ENCODE measurements at places on chromosomes 13 and 19.

GRCh38 chr13:39836038-39836437, 180.6 kb downstream of the COG6 start:
- DNase-seq = no peak

- DNase-seq = no peak
Observed at GRCh38 chr13:48578516-48579164, 45.8 kb upstream of the RCBTB2 start.

DNA sequence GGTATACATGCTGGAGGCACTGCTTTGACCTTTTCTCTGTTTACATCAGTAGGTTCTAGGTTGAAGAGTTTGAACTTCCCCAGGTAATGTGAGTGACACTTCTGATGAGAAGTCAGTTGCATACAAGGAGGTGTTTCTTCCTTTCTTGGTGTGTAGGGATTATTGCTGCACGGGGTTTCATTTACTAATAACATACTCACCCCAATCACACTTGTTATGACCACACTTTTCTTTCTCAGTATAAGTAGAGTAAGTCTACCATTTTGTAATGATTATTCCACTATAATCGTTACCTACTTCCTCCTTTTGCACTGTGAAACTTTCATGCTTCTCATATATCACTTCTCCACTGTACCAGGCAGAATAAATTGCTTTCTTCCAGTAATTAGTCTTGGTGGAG, 138.0 kb downstream of the TNFSF13B start:
- no peak for DNase-seq

DNA sequence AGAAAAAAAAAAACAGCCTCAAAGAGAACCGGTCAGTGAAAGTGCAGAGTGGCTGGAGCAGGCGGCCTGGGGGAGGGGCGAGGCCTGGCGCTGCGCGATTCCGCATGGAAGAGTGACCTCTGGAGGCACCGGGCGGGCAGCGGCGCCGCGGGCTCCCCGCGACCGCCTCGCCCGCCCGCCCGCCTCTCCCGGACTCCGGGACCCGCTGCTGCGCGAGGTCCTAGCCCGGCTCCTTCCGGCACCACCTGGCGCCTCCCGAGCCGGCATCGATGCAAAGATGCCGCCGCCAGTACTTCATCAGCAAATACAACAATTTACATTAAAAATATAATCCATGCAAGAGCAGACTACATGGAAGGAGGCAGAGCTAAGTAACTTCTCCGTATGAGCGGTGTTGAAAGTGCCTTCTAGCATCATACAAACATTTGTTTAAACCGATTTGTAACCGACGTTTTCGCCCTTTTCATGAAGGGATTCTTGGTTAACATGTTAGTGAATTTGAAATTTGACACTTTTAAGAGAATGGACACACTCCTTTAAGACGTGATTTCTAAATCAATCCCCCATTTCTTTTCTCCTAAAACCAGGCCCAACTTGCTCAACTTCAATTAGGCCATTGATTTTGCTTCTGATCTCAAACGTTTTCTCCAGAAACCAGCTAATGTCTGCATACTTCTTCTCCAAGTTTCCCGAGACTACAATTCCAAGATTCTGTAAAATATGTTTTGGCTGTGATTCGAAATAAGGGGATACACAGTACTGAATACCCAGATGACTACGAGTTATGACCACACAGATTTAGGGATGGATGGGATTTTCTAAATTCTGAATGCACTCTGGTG, 2.1 kb downstream of the EFNB2 start:
- DNase-seq = peak; percentile 35

- no peak for DNase-seq
Observed at GRCh38 chr13:111099290-111099689, 15.8 kb upstream of the ARHGEF7 start.

DNA sequence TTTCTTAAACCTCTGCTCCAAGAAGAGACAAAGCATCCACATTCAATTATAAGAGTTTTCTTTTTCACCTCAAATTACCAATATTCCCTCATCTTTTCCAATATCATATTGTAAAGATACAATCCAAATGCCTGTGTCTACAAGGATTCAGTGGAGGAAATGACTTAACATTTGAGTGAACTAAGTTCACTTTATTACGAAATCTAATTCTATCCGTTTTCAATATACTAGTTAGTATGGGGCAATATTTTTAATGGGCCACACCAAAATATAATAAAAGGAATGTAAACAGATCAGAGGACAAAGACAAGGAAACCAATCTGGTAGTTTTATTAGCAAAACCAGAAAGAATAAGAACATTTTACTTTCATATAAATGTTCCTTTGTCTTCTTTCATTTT, 136.0 kb downstream of the DCLK1 start:
- no peak for DNase-seq

GRCh38 chr19:17753976-17754375, 2.7 kb downstream of the FCHO1 start:
- no peak for DNase-seq

GRCh38 chr19:38819231-38819920, 6.6 kb upstream of the LGALS4 start:
- no peak for DNase-seq

DNA sequence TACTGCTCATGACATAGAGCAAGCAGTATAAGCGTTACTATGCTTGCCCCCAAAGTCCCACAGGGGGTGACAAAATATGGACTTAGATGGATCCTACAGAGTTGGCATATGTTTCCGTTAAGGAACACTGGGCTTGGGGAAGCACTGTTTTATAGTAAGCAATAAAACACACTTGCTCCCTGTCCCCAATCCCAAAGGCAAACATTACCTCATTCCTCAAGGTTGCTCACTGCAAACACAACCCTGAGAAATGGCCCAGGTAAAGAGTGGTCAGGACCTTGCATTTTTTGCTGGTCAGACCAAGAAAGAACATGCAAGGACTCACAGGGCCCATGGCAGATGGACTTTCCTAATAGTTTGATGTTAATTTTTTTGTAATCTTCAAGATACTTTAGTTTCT, 32.3 kb downstream of the UGGT2 start:
- no peak for DNase-seq

DNA sequence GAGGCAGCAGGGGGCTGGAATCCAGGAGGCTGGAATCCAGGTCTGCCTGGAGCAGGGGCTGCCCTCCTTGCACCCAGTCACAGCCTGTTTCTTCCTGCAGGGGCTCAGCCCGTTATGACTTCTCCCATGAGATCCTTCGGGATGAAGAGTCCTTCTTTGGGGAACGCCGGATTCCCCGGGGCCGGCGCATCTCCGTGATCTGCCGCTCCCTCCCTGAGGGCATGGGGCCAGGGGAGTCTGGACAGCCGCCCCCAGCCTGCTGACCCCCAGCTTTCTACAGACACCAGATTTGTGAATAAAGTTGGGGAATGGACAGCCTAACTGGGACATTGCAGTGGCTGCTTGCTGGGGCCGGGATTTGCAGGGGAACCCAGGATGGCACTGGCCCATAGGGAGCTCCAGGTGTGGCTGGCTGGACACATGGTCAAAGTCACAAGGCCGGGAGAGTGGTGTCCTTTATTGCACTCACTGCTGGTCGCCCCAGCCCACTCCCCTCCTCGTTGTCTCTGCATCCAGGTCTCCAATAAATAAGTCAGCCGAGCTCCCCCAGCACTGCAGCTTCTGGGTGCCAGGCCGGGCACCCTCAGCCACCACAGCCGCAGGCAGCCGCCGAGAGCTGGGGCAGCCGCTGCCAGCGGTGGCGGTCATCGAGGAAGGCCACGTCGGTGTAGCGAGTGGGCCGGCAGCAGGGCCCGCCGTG, 872 bp downstream of the PSPN start:
- no peak for DNase-seq

DNA sequence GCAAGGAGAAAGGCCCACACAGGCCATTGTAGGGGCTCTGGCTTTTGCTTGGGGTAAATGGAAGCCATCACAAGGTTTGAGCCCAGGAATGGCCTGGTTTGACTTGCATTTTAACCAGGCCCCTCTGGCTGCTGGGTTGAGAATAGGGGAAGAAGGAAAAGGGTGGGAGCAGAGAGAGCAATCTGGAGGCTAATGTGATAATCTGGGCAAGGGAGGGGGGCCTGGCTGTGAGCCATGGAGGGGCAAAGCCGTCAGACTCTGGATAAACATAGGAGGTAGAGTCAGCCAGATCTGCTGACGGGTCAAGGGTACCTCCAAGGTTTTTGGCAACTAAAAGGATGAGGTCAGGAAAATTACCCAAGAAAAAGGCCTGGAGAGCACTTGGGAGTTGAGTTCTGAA, 41.6 kb downstream of the RFX2 start:
- no peak for DNase-seq

DNA sequence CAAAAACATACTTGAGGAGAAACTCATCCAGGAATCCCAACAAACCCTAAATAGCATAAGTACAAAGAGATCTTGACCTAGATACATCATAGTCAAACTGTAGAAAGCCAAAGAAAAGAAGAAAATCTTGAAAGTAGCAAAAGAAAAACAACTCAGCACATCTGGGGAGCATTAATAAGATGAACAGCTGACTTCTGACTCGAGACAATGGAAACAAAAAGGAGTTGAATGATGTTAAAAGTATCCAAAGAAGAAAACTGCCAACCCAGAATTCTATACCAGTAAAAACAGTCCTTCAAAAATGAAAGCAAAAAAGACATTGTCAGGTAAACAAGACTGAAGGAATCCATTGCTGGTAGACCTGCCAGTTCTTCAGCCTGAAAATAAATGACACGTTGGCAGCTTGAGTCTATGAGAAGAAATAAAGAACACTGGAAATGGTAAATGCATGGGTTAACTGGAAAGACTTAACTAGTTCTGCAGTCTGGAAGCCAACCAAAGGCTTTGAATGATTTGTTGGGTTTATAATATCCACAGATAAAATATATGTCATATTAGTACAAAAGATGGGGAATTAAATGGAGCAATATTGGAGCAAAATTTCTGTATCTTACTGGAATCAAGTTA, 46.8 kb downstream of the TSSK6 start:
- no peak for DNase-seq

GRCh38 chr13:27497563-27498230, 47.3 kb upstream of the MTIF3 start:
- no peak for DNase-seq

DNA sequence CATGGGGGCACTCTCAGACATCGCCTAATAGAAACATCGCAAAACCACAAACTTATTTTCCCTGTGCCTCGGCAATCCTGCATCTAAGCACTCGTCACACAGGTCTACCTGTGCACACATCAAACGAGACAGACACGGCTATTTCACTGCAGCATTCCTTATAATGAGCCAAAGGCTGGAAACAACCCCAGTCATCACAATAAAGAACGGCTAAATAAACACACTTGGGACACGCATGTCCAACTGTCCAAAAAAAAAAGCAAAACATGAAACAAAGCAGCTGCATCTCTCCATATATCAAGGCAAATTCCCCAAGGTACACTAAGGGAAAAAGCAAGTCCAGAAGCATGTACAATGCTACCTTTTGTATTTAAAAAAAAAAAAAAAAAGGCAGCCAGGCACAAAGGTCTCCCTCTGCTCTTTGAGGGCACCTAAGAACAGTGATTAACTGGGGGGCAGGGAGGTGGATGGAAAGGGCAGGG, 27.2 kb upstream of the CCNP start:
- DNase-seq = no peak

- DNase-seq = no peak
Observed at GRCh38 chr13:90049989-90050671, 1297.4 kb upstream of the MIR17HG start.

- no peak for DNase-seq
Observed at GRCh38 chr19:15255359-15255990, 23.2 kb upstream of the EPHX3 start.

GRCh38 chr13:22561581-22561980, 619.2 kb upstream of the SGCG start:
- no peak for DNase-seq

DNA sequence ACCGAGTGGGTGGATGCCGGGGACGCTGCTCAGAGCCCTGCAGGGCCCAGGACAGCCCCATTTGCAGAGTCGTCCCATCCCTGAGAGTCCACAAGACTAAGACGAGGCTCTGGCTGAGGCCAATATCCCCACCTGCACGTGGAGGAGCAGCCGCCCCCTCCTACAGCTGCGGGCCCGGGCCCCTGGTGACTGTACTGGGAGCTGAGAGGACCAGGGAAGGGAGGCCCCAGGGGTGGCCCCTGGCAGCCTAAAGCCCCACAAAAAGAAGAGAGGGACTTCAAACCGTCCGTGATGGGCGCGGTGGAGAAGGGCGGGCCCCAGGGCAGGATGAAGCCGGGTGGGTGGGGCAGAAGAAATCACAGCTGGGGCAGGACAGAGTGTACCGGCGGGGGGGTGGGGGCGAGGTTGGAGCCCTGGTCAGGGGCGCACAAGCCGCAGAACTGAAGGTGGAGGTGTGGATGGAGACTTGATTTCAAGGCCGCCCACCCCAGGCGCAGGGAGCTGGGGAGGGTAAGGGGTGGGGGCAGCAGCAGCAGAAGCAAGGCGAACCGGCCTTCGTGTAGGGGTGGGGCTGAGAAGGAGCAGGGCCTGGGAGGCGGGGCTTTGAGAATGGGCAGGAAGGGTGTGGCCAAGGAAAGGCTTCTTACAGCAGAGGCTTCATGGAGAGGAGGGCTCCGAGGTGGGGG, 12.9 kb downstream of the CFD start:
- DNase-seq = peak; percentile 88

DNA sequence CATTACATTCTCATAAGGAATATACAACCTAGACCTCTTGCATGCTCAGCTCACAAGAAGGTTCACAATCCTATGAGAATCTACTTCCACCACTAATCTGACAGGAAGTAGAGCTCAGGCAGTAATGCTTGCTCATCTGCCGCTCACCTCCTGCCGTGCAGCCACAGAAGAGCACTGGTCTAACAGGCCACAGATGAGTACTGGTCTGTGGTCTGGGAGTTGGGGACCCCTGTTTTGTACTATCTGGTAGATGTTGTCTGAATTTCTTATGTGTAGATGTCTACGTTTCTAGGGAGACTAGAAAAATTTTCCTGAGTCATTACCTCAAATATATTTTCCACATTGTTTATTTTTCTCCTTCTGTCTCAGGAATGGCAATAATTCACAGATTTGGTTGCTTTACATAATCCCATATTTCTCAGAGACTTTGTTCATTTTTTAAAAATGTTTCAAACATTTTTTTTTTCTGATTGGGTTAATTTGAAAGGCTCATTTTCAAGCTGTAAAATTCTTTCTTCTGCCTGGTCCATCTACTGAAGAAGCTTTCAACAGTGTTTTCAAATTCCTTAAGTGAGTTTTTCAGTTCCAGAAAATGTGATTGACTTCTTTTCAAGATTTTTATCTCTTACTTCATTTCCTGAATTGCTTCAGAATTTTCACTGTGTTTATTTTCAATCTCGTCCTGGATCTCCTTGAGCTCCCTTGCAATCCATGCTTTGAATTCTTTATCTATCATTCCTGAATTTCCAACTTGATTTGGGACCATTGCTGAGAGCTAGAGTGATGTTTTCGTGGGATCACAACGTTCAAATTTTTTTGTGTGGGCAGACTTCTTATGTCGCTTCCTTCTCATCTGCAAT, 1322.2 kb downstream of the PCDH9 start:
- DNase-seq = no peak

Data from activated CD4-positive, alpha-beta memory T cell treated with anti-CD3 and anti-CD28 coated beads for 36 hours (primary cell).